ENCODE measurements at places on chromosomes 1 and 21. TPM values are rescaled to one million over a fixed set of nuclear protein-coding genes. Genes with fewer than 3 reads are reported as not detected.

- H3K27me3 ChIP-seq, result peaks cover 13% of the 10 kb centered on the region
- no peak overlapping the region for H3K27ac ChIP-seq
- DNase-seq, result no peak
- H3K36me3 ChIP-seq, result no peaks in the 10 kb centered on the region
- H3K4me3 ChIP-seq, result no peak overlapping the region
Measured at GRCh38 chr1:229819091-229819490, 193.0 kb downstream of the URB2 start.

- H3K27me3 ChIP-seq, result no peaks in the 10 kb centered on the region
- H3K4me3 ChIP-seq, result no peak overlapping the region
- H3K36me3 ChIP-seq, result no peaks in the 10 kb centered on the region
- peak; percentile 39 for DNase-seq
- H3K4me1 ChIP-seq, result peaks cover 5% of the 10 kb centered on the region
- no peak overlapping the region for H3K27ac ChIP-seq
Measured at GRCh38 chr1:11320153-11320936, 47.3 kb downstream of the UBIAD1 start.

DNA sequence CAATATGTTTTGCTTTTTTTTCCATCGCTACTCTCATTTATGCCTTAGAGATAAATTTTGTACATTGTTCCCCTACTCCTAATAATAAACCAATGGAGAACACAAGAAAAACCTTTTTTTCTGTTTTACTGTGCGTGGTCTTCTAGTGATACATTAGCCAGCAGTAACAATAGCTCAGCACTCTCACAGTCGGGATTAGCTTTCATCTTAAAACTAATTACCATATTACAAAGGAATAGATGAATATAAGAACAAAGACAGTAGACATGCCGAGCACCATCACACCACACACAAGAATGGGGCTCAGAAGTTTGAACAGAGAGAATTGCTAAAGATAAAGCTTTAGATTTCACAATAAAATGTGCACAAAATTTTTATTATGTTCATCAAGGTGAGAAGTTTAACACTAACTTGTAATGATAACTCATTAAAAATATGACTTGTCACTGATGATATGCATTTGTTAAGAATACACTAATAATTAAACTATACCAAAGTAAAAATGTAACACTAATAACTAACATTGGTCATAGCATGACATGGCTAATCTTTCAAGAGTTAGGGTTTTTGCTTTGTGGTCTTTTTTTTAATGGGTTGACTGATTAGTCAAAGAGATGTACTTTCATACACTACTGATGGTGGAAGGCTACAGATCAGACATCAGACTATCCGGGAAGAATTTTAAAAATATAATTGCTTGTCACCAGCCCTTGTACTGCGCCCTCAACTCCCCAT is 61.8 kb downstream of the EXTL2 start:
- no peaks in the 10 kb centered on the region for H3K4me1 ChIP-seq
- peaks cover 12% of the 10 kb centered on the region for H3K27me3 ChIP-seq
- H3K4me3 ChIP-seq, result no peak overlapping the region
- no peak for DNase-seq

DNA sequence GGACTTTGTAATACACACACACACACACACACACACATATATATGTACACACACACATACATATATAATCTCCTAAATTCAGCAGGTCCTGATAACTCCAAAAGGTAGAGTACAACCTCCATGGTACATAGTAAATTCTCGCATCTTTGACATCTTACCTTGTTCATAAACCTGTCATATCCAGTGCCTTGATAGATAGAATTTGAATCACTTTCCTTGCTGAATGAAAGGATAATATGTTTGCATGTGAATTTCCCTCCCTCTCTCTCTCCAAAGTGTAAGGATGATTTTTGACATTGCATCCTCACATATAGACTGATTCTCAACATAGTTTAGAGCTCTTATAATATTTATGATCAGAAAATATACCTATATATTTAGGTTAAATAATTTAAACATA is 567.1 kb upstream of the ADGRL2 start:
- H3K4me1 ChIP-seq, result no peaks in the 10 kb centered on the region
- no peak overlapping the region for H3K4me3 ChIP-seq
- no peaks in the 10 kb centered on the region for H3K27me3 ChIP-seq
- no peaks in the 10 kb centered on the region for H3K36me3 ChIP-seq
- DNase-seq, result no peak

DNA sequence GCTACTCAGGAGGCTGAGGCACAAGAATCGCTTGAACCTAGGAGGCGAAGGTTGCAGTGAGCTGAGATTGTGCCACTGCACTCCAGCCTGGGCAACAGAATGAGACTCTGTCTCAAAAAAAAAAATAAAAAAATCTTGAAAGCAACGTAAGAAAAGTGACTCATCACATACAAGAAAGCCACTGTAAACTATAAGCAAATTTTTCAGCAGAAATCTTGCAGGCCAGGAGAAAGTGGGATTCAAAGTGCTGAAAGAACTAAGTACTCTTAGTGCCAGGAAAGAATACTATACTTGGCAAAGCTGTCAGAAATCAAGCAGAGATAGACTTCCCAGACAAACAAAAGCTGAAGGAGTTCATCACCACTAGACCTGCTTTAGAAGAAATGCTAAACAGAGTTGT is 4.4 kb upstream of the HMGN1 start:
- H3K4me1 ChIP-seq, result peaks cover 11% of the 10 kb centered on the region
- no peak overlapping the region for H3K27ac ChIP-seq
- H3K36me3 ChIP-seq, result peaks cover 3% of the 10 kb centered on the region
- no peak overlapping the region for H3K4me3 ChIP-seq
- peaks cover 7% of the 10 kb centered on the region for H3K27me3 ChIP-seq

DNA sequence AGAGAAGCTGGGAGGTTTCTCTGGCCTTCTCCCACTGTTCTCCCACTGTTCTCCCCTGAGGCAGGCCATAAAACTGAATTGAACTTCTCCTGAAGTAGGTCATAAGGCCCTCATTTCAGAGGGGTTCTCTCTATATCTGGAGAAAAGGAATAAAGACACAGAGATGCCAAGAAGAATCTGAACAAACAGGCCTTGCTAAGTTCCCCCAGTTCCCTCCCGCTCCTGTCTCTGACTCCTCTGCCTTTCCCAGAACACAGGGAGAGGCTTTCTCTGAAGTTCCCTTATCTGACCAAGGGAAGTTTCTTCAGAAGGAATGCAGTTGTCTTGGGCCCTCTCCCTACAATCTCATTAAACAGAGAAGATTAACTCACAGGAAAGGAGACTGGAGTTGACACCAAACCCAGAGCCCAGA is 83.4 kb downstream of the SLC16A1 start:
- no peak overlapping the region for H3K27ac ChIP-seq
- peaks cover 4% of the 10 kb centered on the region for H3K4me1 ChIP-seq
- no peak overlapping the region for H3K4me3 ChIP-seq

- peak; percentile 43 for DNase-seq
- peak overlapping the region; percentile 76 for H3K4me3 ChIP-seq
- peaks cover 32% of the 10 kb centered on the region for H3K36me3 ChIP-seq
- peak overlapping the region; percentile 65 for H3K27ac ChIP-seq
- H3K27me3 ChIP-seq, result no peaks in the 10 kb centered on the region
- H3K4me1 ChIP-seq, result peaks cover 37% of the 10 kb centered on the region
Measured at GRCh38 chr21:38806153-38806941, 618 bp downstream of the ETS2 start.

DNA sequence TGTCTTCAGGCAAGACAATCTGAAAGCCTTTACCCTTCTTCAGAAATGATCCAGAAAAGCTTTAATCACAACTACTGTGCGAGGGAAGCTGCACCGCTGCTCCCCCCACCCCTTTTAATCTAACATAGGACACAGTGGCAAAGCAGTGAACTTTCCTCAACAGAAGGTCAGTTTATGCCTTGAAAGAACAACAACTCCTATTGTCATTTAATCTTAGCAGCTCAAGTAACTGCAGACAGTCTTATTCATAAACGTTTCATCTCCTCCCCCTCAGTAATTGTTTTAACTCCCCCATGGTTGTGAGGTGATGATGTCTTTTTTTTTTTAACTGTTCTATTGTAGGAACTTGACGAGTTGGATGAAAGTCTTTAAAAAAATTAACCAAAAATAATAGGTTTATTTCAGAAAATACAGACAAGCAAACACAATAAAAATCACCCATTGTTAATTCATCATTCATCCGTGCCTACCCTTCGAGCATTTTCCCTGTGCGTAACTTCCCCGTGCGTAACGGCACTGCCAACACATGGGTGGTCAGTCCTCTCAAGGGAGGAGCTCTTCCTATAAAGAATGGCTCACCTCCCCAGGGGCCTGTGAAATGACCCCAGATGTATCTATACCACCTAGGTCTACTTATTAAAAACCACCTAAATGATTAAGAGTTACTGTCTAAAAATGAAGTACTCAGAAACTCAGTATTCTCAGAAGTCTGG is 3.3 kb upstream of the ADAR start:
- H3K4me1 ChIP-seq, result peaks cover 61% of the 10 kb centered on the region
- DNase-seq, result no peak
- no peak overlapping the region for H3K4me3 ChIP-seq

- no peak overlapping the region for H3K4me3 ChIP-seq
- H3K27me3 ChIP-seq, result no peaks in the 10 kb centered on the region
- H3K27ac ChIP-seq, result no peak overlapping the region
- no peaks in the 10 kb centered on the region for H3K36me3 ChIP-seq
- DNase-seq, result no peak
Measured at GRCh38 chr1:7121622-7121988, 336.4 kb downstream of the CAMTA1 start.

DNA sequence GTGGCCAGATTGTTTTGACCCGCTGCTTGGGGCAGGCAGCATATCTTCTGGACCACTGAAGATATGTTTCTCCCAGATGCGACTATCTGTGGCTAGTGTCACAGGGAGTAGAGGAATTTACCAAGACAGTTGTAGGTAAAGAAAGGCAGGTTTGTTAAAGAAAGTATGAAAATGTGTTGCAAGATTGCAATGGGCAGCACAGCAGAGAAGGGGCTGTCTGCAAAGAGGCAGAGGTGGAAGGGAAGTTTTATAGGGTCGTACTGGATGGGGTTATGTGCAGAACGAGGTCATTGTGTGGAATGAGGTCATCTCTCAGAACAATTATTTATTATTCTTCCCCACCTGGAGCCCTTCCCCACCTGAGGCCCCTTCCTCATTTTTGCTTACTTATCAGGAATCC is 15.0 kb upstream of the VAMP4 start:
- peaks cover 8% of the 10 kb centered on the region for H3K27me3 ChIP-seq
- no peak overlapping the region for H3K27ac ChIP-seq
- no peaks in the 10 kb centered on the region for H3K36me3 ChIP-seq
- no peak overlapping the region for H3K4me3 ChIP-seq
- no peak for DNase-seq

DNA sequence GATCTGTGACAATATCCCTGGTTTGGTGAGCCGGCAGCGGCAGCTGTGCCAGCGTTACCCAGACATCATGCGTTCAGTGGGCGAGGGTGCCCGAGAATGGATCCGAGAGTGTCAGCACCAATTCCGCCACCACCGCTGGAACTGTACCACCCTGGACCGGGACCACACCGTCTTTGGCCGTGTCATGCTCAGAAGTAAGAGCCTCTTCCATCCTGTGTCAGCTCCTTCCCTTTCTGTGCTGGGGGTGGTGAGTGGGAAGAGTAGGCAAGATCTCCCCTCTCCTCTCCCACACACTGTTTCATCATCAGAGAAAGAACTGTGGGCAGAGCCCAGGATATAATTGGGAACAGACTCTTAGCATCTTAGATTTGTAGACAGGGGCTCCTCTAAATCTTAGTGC is 6.1 kb downstream of the WNT2B start:
- no peak overlapping the region for H3K27ac ChIP-seq
- no peaks in the 10 kb centered on the region for H3K4me1 ChIP-seq
- H3K36me3 ChIP-seq, result no peaks in the 10 kb centered on the region
- no peak for DNase-seq
- H3K27me3 ChIP-seq, result peaks cover 18% of the 10 kb centered on the region

The CNR2 gene
- 0.07 TPM for total RNA-seq

Measured in activated CD4-positive, alpha-beta T cell treated with anti-CD3 and anti-CD28 coated beads, Interleukin-2, amount 10 ng/mL, durations not matched to agents 7 days and 5 days (primary cell).